ENCODE measurements at places on chromosomes 4 and X.

GRCh38 chr4:154836513-154836912, 55.4 kb downstream of the RBM46 start:
- DNase-seq = no peak

DNA sequence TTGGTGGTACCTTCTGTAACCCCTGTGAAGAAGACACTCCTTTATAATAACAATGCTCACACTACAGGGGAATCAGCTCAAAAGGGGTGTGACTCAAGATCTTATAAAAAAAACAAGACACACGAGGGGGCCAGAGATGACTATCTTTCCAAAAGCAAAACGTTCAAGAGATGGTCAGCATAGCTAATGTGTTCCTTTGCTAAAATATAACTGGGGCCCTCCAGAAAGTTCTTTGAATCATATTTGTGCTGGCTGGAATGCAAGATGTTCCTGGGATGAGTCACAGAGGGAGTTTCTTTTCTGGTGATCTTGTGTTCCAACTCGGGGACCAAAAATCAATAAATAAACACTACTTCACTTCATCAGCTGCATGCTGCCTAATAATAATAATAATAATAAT, 46.5 kb downstream of the RAI2 start:
- DNase-seq = no peak

GRCh38 chrX:119669424-119670037, 23.4 kb downstream of the SEPTIN6 start:
- DNase-seq = no peak

- no peak for DNase-seq
These were observed 150.6 kb downstream of the RASL11B start for GRCh38 chr4:53012738-53013137.

- no peak for DNase-seq
These were observed 37.1 kb downstream of the VEGFC start for GRCh38 chr4:176755613-176756012.

DNA sequence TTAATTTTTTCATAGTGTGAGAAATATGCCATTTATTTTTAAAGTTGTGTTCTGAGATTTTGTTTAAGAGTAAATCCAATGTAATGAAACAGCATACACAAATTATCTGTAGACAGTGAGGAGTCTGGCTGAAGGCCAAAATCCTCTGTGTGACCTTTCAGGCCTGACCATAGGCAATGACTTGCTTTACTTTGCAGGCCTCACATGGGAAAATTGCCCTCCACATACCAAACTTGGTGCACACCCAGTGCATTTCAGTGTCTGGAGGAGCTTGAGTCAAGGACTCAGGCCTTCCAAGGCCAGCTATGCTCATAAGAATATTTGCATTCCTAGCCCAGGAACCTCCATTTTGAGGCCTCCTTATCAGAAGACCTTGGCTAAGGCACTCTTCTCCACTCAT, 430.1 kb downstream of the GABRG1 start:
- DNase-seq = no peak

DNA sequence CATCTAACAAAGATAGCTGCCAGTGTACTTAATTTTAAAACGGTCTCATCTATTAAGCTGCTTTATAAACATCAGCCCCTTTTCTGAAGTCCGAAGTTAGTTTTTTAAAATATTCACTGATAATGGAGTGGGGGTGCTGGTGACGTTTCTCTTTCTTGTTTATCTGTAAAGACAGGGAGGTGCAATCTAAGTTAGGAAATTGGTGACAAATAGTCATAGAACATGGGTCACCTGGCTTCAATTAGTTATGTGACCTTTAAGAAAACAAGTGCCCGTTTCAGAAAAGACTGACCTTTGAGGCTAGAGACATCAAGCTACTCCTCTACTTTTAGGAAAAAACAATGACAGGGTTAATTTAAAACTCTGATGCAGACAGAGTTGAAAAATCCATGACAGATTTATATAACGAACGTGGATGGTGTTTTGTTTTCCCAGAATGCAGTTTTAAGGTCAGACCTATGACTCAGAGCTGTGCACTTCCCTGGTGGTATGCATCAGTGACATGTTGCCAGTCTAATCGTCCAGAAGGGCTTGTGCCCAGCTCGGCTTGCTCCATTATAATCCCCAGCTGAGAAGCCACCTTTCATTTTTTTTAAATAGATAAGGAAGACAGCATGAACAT, 38.2 kb downstream of the FHL1 start:
- DNase-seq = no peak

GRCh38 chrX:54044877-54045338, 635 bp upstream of the PHF8 start:
- DNase-seq = no peak

- no peak for DNase-seq
These were observed 111.4 kb downstream of the LUZP4 start for GRCh38 chrX:115400960-115401359.

Data from D721Med (cell line).